ENCODE measurements at places on chromosomes 3 and 15. TPM values are rescaled to one million over a fixed set of nuclear protein-coding genes. Genes with fewer than 3 reads are reported as not detected.

GRCh38 chr3:77456431-77456830 is 416.5 kb downstream of the ROBO2 start:
- no peak overlapping the region for H3K4me3 ChIP-seq
- no peak for DNase-seq
- H3K27ac ChIP-seq = no peak overlapping the region
- no peaks in the 10 kb centered on the region for H3K27me3 ChIP-seq
- no peaks in the 10 kb centered on the region for H3K4me1 ChIP-seq

- no peak overlapping the region for H3K4me3 ChIP-seq
- no peak for DNase-seq
- H3K4me1 ChIP-seq = peaks cover 34% of the 10 kb centered on the region
- H3K27ac ChIP-seq = peak overlapping the region; percentile 96
Observed at GRCh38 chr15:88637436-88637835, 1.4 kb upstream of the ISG20 start.

DNA sequence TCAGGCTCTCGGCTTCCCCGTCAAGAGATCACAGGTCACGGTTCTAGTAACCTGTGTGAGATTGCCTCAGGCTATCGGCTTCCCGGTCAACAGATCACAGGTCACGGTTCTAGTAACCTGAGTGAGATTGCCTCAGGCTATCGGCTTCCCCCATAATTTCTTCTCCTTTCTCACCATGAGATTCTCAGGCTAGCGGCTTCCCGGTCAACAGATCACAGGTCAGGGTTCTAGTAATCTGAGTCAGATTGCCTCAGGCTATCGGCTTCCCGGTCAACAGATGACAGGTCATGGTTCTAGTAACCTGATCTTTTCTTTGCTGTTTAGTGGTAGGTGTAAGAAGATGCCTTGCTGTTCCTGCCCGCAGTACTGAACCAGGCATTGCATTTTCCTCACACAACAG is 418.2 kb upstream of the ZNF717 start:
- H3K4me3 ChIP-seq = no peak overlapping the region
- DNase-seq = no peak

DNA sequence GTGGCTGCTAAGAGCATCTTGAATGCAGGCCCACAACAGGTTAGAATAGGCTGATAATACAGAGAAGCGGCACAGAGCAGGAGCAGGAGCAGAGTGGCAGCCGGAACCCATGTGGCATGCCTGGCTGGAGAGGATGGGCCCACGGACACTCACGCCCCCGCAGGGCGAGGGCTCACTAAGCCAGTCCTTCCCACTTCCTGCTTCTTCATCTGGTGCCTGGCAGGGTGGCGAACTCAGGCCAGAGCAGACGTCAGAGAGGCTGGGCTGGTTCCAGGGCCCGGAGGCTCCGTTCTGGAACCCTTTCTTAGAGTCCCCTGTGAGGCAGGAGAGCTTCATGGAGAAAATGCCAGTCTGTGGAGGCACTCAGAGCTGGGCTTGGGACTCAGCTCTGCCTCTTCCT is 195.1 kb downstream of the NTRK3 start:
- no peak for DNase-seq
- H3K4me3 ChIP-seq = no peak overlapping the region
- no peaks in the 10 kb centered on the region for H3K36me3 ChIP-seq
- no peak overlapping the region for H3K27ac ChIP-seq
- no peaks in the 10 kb centered on the region for H3K27me3 ChIP-seq

DNA sequence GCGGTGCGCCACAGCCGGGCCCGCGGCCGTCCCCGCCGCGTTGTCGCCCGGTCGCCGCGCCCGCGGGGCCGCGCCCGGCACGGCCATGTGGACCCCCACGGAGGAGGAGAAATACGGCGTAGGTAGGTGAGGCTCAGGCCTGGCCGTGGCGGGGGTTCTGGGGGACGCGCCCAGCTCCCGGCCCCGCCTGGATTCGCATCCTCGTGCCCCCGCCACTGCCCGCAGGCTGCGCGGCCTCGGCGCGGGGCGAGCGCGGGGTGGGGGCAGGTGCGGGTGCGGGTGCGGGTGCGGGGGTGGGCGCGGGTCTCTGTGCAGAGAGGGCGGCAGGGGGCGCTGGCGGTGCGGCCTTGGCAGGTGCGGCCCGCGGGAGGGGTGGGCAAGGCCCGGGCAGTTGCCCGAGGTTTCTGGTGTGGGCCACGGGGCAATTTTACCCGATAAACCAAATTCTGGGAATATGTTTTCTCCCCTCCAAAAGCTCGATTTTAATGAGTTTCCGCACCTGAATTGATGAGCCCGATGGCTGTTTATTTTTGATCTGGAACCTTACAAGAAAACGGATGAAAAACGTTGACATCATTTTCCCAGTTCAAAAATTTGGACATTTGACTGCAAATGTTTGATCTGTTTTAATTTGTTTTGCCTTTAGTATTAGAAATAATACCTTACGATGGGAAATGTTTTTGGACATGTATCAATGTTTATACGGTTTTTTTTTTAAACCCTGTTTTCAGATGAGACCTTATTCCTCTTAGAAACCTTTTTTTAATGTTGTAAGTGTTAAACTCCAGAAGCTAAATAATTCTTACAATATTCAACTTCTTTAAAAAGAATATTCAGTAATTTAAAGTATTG is 678 bp downstream of the DOCK3 start:
- no peak overlapping the region for H3K27ac ChIP-seq
- H3K27me3 ChIP-seq = peaks cover 91% of the 10 kb centered on the region
- peaks cover 10% of the 10 kb centered on the region for H3K4me1 ChIP-seq
- H3K4me3 ChIP-seq = peak overlapping the region; percentile 22

DNA sequence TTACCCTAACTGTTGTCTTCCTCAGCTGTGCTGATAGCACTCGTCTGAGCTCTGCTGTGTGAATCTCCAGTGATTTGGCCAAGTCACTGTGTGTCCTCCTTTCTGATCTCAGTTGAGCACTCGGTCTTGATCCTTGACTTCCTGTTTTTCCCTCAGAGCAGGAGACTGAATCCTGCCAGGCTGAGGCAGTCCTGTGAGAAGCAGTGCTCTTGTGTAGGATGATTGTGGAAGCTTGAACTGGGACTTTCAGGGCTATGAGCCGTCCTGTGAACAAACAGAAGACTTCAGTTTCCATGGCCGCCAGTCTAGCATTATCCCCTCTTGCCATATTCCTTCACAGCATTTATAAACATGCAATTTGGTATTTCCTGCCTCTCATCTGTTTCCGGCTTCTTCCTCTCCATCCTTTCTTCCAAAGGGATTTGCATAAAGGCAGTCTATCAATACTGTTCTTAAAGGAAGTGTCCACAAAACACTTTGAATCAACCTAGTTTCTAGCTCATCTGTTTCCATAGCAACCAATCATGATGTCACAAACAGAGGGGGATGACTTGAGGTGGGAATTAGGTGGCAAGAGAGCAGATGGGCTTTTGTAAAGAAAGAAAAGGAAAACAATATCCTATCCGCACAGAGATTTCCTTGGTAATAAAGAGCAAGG is 237.2 kb downstream of the AGBL1 start:
- H3K4me3 ChIP-seq = no peak overlapping the region
- no peaks in the 10 kb centered on the region for H3K36me3 ChIP-seq
- no peak overlapping the region for H3K27ac ChIP-seq
- H3K27me3 ChIP-seq = no peaks in the 10 kb centered on the region
- no peak for DNase-seq

- no peaks in the 10 kb centered on the region for H3K27me3 ChIP-seq
- no peak overlapping the region for H3K4me3 ChIP-seq
- no peaks in the 10 kb centered on the region for H3K36me3 ChIP-seq
- no peak overlapping the region for H3K27ac ChIP-seq
Observed at GRCh38 chr15:33515121-33515520, 204.4 kb downstream of the RYR3 start.

DNA sequence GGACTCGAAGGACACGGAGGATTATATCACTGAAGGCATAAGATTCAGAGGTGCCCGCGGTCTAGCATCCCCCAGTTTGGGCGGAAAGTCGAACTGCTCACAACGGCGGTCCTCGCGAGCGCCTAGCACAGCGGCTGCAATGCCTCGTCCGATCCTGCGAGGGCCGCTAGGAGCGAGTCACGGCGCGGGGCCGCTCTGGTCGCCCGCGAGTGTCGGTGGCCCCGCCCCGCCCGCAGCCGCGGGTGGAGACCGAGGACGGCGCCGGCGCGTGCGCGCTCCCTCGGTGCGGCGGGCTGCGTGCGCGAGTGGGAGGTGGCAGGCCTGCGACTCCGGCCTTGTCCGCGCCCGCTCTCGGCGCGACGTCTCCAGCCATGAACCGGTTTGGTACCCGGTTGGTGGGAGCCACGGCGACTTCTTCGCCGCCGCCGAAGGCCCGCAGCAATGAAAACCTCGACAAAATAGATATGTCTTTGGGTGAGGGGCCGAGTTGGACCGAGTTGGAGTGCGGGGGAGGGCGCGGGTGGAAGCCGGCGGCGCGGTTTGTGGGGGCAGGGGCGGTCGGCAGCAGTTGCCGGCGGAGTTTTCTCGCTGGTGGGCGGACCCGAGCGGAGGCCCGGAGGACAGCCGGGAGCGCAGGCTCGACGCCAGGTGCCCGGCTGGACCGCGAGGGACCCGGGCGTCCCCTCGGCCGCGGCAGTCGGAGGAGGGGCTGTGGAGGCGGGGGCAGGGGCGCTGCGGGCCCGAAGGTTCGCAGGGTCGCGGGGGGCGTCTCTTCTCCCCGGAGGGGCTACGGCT is at the start of gene FYTTD1:
FYTTD1 (plus strand) TSS at position 283 of the 795 bp plus-strand sequence; CDS start at position 372, 89 bp downstream.
- no peaks in the 10 kb centered on the region for H3K27me3 ChIP-seq
- H3K36me3 ChIP-seq = no peaks in the 10 kb centered on the region
- peak within 1 kb of the TSS; percentile 61 for H3K4me3 ChIP-seq
- peaks cover 5% of the 10 kb centered on the region for H3K4me1 ChIP-seq

DNA sequence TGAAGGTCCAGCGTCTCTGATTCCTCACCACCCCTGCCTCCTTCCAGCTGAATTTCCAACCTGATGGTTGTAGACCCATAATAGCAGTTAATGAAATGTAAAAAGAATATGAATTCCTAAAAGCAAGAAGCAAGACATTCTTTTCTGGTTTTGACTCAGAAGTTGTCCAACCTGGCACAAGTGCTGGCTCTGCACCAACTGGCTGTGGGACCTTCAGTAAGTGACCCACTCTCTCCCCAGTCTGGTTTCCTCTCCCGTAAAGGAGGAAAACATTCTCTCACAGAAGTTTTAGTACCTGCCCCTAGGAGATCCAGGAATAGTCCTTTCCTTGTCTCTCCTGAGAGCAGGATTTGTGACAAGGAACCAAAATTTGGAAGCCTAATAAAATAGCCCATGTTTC is 236.9 kb upstream of the TRIM42 start:
- H3K27ac ChIP-seq = no peak overlapping the region
- H3K4me1 ChIP-seq = no peaks in the 10 kb centered on the region
- no peak for DNase-seq
- H3K4me3 ChIP-seq = no peak overlapping the region
- no peaks in the 10 kb centered on the region for H3K36me3 ChIP-seq

- no peaks in the 10 kb centered on the region for H3K27me3 ChIP-seq
- H3K36me3 ChIP-seq = no peaks in the 10 kb centered on the region
- no peak for DNase-seq
Observed at GRCh38 chr3:188943591-188943990, 228.2 kb upstream of the TPRG1 start.

The ABI3BP gene
- 7.9 TPM for total RNA-seq

The NANOGP8 gene
- not detected for total RNA-seq

The TMEM266 gene
- not detected for total RNA-seq

The TMCO5A gene
- total RNA-seq = not detected

The PDCD10 gene
- total RNA-seq = 88.3 TPM

The RBM6 gene
- total RNA-seq = 137 TPM

The DNASE1L3 gene
- 1.9 TPM for total RNA-seq

Data from transverse colon (tissue), 4 donors.